ENCODE measurements at places on chromosomes 1 and 21. TPM values are rescaled to one million over a fixed set of nuclear protein-coding genes. Genes with fewer than 3 reads are reported as not detected.

Gene IL22RA1
- not detected for total RNA-seq

Gene CELA3B
- total RNA-seq, result not detected

Gene RPL5
- total RNA-seq, result 1,438 TPM

Gene DIPK1A
- total RNA-seq, result 1.3 TPM

Gene SHISAL2A
- not detected for total RNA-seq

Gene PHLDA3
- 85.6 TPM for total RNA-seq

Gene CYP4A22
- not detected for total RNA-seq

Gene NPPA
- total RNA-seq, result not detected

Gene NUP210L
- total RNA-seq, result not detected

Gene SEMA6C
- 9.9 TPM for total RNA-seq

Gene ARHGAP29
- 232 TPM for total RNA-seq

Gene CDA
- 1.1 TPM for total RNA-seq

Gene GSTM1
- 19.1 TPM for total RNA-seq

Gene NFASC
- not detected for total RNA-seq

Gene C8B
- not detected for total RNA-seq
